ENCODE measurements at places on chromosomes 6 and 20. TPM values are rescaled to one million over a fixed set of nuclear protein-coding genes. Genes with fewer than 3 reads are reported as not detected.

THBD gene
- 22.9 TPM for total RNA-seq

MAK gene
- total RNA-seq, result 1.8 TPM

SLA2 gene
- total RNA-seq, result not detected

SAMD5 gene
- 31.7 TPM for total RNA-seq

SNAP25 gene
- 5.3 TPM for total RNA-seq

PRPH2 gene
- total RNA-seq, result 2.0 TPM

ADISSP gene
- total RNA-seq, result 24.5 TPM

GABRR2 gene
- total RNA-seq, result 0.95 TPM

NT5DC1 gene
- total RNA-seq, result 2.6 TPM

ABCF1 gene
- total RNA-seq, result 35.2 TPM

VWA7 gene
- 0.88 TPM for total RNA-seq

SAMD3 gene
- total RNA-seq, result 4.9 TPM

BMP5 gene
- total RNA-seq, result 0.41 TPM

C2 gene
- total RNA-seq, result 4.7 TPM

NDUFAF4 gene
- 24.6 TPM for total RNA-seq

GZF1 gene
- 22.3 TPM for total RNA-seq

FAM217A gene
- not detected for total RNA-seq

HTR1E gene
- total RNA-seq, result not detected

C20orf141 gene
- not detected for total RNA-seq

Data from uterus (tissue), 4 donors.